ENCODE measurements at places on chromosomes 2 and 18.

- no peak for DNase-seq
Observed at GRCh38 chr2:7524195-7524594, 607.0 kb downstream of the RNF144A start.

DNA sequence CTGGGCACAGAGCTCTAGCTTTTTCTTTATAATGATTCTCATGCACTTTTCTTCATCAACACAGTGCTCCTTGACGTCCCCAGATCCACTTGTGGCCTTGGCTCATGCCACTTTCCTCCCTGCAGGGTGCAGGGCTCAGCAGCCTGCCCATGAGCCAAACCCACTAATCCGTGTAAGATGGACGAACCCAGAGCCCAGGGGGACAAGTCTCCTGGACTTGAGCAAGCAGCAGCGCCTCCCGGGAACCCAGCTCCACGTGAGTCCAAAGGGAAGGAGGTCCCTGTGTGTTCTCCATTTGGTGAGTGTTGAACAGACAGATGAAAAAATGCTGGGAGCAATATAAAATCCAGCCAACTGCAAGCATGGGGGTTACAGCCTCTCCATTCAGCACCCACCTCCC, 470.6 kb upstream of the HS6ST1 start:
- DNase-seq = no peak

DNA sequence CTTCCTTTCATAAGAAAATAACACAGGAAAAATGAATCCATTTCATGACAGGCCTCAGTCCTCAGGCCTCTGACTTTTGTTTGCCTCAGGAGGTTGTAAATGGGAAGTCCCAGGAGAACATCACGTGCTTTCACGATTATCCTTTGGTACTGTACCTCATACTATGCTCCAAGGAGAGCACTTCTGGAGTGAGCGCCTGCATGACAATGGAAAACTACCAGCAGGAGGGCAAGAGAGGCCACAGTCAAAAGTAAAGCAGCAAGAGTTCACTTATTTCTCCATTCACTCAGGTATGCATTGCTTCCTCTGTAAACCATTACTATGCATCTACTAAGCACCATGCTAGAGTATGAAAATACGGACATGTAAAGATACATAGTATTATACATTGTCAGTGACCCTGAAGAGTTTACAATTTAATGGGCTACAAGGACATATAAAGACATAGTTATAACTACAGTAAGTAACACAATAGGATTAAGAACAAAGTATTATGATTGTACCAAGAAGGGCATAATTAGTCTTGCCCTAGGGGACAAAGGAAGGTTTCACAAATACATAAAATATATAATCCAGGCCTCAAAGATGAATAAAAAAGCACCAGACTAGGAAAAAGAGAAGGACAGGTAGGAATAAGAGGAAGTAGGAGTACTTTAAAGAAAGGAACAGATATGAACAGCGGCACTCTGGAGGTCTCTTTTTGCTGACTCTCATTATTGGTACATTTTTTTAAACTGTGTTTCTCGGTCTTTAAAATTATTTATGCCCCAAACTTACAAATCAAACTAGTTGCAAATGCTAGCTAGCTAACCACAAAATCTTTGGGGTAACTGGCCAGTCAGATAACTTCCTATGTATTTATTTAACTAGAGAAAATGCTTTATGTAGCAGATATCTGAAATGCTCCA, 806.7 kb downstream of the NRXN1 start:
- no peak for DNase-seq

DNA sequence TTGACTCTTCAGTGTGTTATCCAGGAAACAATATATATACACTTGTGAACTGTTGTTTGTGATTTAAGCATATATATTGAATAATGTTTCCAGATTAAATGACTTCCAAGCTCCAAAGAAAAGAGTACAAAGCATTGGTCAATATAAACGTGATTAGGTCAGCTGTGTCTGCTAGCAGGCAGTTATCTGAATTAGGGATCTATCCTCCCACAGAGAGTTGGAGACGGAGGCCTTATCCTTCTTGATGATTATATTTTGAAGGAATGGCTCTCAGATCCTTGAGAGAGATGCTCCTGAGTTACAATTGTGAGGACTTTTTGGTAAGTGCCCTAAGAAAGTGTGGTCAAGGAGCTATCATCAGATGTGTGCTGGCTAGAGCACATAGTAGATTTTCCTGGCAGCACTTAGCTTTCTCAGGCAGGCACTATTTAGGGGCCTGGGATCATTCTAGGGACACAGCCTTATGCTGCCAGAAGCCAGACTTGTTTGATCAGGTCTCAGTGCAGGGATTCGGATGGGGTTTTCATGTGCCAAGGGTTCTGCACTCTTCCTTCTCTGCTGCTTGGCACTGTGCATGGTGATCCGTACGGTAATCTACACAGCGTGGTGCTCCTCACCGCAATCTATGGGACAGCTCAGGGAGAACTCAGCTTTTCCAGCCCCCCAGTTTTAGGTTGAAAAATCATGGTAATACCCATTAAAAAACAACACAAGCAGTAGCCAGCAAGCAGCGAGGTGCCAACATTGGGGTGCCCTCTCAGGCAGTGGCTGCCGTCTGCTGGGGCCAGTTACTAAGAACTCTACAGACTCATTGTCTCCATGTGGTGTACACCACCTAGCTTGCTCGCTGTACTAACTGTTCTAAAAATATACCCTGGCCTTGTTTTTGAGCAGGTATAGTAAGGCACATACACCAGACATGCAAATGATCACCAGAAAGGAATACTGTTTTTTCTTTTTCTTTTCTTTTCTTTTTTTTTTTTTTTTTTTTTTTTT, 8.0 kb upstream of the ZDBF2 start:
- DNase-seq = no peak

GRCh38 chr2:52536929-52537460, 1230.6 kb upstream of the CHAC2 start:
- DNase-seq = no peak

- DNase-seq = no peak
Observed at GRCh38 chr18:80136679-80137078, 27.6 kb downstream of the ADNP2 start.

DNA sequence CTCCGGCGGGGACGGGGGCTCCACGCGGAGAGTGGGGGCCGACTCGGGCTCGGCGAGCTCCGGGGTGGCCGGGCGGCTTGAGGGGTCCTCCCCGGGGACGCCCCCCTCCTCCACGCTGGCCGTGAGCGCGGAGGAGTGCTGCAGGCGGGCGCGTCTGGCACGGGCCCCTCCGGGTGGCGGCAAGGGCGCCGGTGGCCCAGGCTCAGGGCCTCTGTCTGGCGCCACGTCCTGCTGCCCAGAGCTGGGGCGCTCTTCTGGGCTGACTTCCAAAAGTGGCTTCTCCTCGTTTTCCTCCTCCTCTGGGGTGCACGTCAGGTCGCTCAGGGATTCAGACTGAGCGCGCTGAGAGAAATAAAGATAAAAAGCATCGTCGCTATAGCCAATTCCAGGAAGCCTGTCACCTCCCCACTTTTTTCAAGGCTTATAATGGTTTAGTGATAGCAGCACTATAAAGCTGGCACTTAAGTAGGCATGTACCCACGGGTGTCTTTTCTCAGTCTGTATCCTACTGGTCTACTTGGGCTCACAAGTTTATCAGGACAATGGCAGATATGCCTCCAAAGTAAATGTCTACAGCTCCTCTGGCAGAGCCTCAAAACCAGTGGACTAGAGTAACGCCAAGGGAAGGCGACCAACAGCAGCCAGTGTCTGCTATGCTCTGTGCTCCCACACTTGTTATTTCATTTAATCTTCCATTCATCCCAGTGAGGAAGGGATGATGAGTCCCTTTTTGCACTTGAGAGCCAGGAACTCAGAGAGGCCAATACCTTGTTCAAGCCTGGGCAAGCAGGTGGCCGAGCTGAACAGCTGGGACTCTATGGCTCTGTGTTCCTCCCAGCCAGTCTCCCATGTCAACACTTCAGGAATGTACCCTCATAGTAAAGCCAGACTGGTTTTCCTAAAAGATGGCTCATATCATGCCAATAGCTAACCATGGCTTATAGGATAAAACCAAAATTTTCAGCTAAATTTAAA, 92.6 kb upstream of the MGAT4A start:
- no peak for DNase-seq

DNA sequence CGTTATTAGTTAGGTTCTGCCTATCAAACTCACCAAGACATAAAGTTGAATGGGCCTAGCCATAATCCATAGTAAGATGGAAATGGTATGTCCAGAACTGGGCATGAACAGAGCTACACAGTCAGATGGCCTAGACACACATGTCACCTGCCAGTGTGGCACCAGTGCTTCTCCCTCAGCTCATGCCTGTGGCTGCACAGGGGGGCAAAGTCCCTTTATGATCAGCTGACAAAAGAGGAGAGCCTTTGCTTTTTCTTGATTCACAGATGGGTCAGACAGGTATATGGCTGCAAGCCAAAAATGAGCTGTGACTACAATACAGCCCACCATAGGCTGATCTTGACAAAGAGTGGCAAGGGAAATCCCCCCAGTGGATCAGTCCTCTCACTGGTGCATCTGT, 28.3 kb upstream of the STARD7 start:
- no peak for DNase-seq

GRCh38 chr18:79403723-79404566, 8.2 kb downstream of the NFATC1 start:
- no peak for DNase-seq

DNA sequence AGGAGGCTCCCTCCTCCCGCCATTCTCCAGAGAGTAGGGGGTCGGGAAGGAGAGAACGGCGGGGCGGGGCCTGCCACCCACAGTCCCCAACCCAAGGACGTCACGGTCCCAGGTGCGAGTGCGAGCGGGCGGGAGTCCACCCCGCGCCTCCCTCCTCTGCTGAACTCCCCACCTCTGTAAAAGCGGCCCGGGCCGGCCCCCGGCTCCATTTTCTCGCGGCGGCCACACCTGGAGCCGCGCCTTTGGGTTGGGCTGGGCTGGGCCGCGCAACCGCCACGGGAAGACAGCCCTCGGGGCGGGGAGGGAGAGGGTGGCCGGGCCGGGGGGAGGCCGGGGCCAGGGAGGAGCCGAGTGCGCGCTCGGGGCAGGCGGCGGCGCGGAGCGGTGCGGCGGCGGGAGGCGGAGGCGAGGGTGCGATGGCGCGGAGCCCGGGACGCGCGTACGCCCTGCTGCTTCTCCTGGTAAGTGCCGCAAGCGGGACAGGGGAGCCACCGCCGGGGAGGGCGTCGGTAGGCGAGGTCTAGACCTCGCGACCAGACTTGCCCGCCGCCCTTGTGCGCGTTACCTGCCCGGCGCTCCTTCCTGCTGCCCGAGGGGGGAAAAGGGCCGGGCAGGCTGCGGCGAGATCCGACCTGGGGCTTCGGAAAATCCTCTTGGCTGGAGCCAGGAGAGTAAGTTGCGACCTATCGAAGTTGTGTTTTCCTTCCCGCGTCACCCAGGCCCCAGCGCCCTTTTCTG, at the start of gene DSG2:
Gene DSG2, plus strand, starts transcription at position 342 of the 738 bp plus-strand sequence. Its CDS starts 75 bp downstream, at position 417.
- no peak for DNase-seq

DNA sequence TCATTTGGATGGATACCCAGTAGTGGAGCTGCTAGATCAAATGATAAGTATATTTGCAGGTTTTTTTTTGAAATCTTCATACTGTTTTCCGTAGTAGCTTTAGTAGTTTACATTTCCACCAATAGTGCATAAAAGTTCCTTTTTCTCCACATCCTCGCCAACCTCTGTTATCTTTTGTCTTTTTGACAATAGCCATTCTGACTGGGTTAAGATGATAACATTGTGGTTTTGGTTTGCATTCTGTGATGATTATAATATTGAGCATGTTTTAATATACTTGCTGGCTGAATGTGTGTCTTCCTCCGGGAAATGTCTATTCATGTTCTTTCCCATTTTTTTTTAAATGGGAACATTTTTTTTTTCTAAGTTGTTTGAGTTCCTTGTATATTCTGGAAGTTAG, 260.0 kb downstream of the GULP1 start:
- no peak for DNase-seq

DNA sequence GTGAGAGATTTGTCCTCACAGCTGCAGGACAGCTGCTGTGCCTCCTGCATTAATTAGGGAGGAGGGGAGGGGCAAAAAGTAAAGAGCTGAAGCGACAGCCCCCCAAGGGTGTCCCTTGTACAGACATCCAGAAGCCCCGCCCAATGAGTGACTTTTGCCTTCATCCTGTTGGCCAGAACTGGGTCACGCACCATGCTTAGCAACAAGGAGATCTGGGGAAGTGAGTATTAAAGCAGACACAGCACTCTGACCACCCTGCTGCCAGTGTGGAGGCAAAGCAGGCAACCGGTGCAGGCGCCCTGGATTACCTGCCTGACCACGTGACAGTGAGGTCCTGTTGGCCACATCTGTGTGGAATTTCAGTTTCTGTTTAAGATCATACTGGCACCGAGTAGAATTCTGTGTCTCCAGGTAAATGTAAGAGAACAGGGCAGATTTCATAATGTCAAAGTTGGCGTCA, 21.5 kb upstream of the BIN1 start:
- DNase-seq = no peak

GRCh38 chr2:57444752-57445430, 601.7 kb upstream of the VRK2 start:
- no peak for DNase-seq

GRCh38 chr18:79218605-79219190, 149.5 kb downstream of the ATP9B start:
- DNase-seq = no peak

GRCh38 chr2:144572977-144573376, 53.1 kb upstream of the ZEB2 start:
- no peak for DNase-seq

DNA sequence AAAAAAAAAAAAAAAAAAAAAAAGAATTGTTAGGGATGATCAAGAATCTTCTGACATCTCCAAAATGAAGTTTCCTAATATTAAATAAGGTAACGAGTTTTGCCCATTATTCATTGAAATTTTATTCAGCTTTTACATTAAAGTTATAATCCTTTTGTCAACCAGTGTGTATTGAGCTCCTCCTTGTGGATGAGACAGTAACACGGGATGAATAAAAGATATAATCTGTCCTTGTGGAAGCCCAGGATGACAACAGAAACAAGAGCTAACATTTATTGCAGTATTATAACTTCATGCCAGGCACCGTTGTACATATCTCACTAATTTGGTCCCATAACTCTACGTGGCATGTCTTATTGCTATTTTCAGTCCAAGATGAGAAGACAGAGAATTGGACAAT, 33.4 kb upstream of the SERPINB7 start:
- DNase-seq = no peak

GRCh38 chr2:34320056-34320455, 721.0 kb upstream of the FAM98A start:
- no peak for DNase-seq

GRCh38 chr2:235639885-235640284, 146.0 kb downstream of the AGAP1 start:
- DNase-seq = no peak

DNA sequence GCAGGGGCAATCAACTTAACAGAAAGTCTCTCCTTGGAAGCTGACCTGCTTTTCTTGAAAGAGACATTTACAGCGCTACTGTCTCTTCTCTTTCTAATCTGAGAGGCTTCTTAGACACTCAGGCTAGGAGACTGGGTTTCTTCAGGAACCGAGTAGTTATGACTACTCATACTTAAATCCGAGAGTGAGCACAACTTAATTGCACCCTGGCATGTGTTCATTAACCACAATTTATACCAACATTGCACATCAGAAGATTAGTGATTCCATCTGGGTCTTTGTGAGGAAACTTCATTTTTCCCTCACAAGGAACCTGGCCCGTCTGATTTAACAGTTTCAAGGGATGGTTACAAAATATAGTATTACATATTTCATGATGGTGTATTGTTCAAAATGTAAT, 176.9 kb downstream of the UBE2E3 start:
- DNase-seq = no peak

Data from activated naive CD4-positive, alpha-beta T cell treated with anti-CD3 and anti-CD28 coated beads, Interleukin-2, amount 50 U/mL, for 72 hours (primary cell).